ENCODE measurements at places on chromosomes 11 and 22. TPM values are rescaled to one million over a fixed set of nuclear protein-coding genes. Genes with fewer than 3 reads are reported as not detected.

ATL3 gene
- total RNA-seq: 24.2 TPM

ESAM gene
- total RNA-seq: 21.2 TPM

DNA sequence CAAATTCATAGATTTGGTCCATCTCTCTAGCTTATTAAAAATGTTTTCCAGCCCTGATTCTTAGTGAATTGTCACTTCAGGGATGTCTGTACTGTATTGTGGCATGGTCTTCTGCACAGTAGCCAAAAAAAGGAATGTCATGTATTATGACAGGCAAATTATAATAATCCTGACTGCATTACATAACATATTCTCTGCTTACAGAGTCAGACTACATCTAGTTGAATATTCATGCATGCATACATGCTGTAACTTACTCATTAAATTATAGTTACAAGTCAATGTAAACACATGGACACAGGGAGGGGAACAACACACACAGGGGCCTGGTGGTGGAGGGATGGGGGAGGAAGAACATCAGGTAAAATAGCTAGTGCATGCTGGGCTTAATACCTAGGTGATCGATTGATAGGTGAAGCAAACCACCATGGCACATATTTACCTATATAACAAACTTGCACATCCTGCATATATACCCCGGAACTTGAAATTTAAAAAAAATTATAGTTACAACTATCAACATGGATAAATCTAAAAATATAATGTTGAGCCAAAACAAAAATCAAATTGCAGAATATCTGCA, 31.5 kb upstream of the SMCO4 start:
- DNase-seq: no peak

OR4C46 gene
- total RNA-seq: not detected

GGTLC3 gene
- total RNA-seq: not detected

EHF gene
- 0.76 TPM for total RNA-seq

GRCh38 chr22:24049978-24050377, 38.9 kb downstream of the CABIN1 start:
- no peak for DNase-seq

CDKN1C gene
- total RNA-seq: 87.4 TPM

- peak; percentile 90 for DNase-seq
These were observed 44.5 kb downstream of the FEZ1 start for GRCh38 chr11:125451400-125452124.

- no peak for DNase-seq
These were observed 103.1 kb downstream of the SNX19 start for GRCh38 chr11:130813196-130813595.

DNA sequence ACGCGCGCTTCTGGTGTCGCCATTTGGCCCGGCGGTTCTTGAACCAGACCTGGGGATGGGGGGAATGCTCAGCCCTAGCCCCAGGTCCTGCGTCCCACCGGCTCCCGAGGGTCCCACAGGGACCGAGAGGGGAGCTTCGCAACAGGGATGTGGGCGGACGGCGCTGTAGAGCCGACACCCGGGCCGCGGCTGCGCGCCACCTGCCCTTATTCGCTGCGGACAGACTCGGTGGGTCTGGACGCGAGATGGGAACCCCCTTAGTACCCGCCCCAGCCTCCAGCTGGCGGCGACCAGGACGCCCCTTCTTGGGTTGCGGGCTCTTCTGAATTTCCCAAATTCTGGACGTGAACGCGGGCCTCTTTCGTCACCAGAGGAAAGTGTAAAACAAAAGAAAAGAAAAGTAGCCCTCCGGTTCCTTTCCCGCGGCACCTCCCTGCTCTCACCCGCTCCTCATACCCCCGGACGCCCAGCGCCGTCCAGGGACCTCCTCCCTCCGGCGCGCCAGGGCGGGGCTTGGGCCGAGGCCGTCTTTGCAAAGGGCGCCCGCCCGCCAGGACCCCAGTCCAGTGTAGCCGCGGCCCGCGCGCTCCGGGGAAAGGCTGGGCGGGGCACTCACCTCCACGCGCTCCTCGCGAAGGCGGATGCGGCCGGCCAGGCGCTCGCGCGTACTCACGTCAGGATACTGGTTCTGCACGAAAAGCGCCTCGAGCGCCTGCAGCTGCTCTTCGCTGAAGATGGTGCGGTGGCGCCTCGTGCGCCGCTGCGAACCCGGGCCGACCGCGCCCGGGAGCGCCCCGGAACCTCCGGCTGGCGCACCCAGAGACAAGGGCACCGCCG, 827 bp downstream of the GSC2 start:
- no peak for DNase-seq

All from dorsolateral prefrontal cortex (tissue), 122 donors.